ENCODE measurements at places on chromosomes 7 and 10.

- DNase-seq, result no peak
Observed at GRCh38 chr10:78756604-78757343, 312.0 kb upstream of the ZMIZ1 start.

- DNase-seq, result no peak
Observed at GRCh38 chr7:70867513-70867912, 264.4 kb upstream of the GALNT17 start.

- no peak for DNase-seq
Observed at GRCh38 chr10:97522071-97522470, 23.3 kb downstream of the UBTD1 start.

GRCh38 chr7:28626624-28627262 is 214.4 kb downstream of the CREB5 start:
- no peak for DNase-seq

GRCh38 chr7:134632937-134633540 is 13.6 kb upstream of the BPGM start:
- peak; percentile 21 for DNase-seq

- no peak for DNase-seq
Observed at GRCh38 chr7:41869997-41870396, 167.1 kb upstream of the INHBA start.

GRCh38 chr7:82517050-82517449 is 73.5 kb upstream of the CACNA2D1 start:
- DNase-seq, result no peak

GRCh38 chr7:18117482-18117881 is 89.8 kb upstream of the PRPS1L1 start:
- no peak for DNase-seq

DNA sequence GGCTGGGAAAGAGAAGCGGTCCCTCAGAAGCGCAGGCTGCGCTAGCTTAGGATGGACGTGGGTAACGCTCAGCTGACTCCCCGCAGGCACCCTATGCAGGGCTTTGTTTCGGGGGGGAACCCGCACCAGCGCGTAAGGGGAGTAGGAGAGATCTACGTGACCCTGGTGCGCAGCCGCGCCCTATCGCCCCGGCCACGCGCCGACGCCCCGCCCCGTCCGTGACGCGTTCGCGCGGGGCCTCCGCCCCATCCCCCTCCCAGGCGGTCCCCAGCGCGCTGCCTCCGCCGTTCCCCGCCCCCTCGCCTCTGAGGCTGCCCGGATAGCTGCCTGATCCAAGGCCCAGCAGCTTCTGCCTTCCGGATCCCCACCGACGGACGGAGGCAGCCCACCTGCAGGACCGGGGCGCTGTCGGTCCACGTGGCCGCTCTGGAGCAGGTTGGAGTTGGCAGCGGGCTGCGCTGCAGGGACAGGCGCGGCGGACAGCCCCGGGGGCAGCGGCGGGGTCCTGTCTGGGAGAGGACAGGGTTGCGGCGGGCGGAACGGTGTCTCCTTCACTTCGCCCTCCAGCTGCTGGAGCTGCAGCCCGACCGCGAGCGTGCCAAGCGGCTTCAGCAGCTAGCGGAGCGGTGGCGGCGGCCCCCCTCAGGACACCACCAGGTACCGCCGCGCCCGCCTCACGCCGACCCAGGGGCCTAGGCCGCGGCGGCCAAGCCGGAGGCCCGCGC is at the start of gene VDAC2:
TSS of gene VDAC2 (plus strand) at position 515 of the 725 bp plus-strand sequence. CDS start 363 bp downstream, outside the sequence.
- DNase-seq, result no peak

GRCh38 chr10:69858201-69858600 is 56.5 kb downstream of the COL13A1 start:
- DNase-seq, result no peak

DNA sequence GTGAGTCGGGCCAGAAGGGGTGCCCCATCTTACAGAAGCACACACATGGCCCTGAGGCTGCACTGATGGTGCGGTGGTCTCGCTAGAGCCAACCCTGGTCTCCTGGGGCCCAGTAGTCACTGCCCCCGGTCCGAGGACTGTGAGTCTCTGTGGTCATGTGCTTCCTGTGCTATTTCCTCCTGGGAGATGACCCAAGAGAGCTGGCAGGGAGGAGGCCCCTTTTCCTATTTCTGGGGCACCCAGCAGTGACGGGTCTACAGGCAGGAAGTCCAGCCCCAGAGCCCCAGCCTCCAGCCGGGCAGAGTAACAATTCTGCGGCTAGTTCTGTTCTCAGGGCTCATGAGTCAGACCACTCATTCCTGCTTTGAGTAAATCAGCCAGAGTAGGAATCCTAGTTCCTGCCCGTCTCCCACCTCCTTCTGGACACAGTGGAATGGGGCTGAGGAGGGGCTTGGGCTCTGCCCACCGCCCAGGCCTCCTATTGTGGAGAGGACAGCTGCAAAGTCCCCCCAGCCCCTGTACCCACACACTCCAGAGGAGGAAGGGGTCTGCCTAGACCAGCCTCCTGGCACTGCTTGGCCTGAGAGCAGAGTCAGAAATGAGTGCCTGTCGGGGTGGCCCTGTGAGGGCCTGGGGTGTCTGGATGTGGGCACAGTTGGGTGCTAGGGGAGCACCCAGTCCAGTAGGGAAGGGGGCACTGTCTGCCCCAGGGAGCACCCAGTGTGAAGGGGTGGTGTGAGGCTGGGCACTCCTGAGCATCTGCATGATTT is 80.5 kb upstream of the PPIF start:
- DNase-seq, result no peak

GRCh38 chr10:58439632-58440364 is 54.6 kb downstream of the TFAM start:
- DNase-seq, result no peak
